Suprapubic skin (tissue), 4 donors: ENCODE measurements at places on chromosomes 3 and 15.

DNA sequence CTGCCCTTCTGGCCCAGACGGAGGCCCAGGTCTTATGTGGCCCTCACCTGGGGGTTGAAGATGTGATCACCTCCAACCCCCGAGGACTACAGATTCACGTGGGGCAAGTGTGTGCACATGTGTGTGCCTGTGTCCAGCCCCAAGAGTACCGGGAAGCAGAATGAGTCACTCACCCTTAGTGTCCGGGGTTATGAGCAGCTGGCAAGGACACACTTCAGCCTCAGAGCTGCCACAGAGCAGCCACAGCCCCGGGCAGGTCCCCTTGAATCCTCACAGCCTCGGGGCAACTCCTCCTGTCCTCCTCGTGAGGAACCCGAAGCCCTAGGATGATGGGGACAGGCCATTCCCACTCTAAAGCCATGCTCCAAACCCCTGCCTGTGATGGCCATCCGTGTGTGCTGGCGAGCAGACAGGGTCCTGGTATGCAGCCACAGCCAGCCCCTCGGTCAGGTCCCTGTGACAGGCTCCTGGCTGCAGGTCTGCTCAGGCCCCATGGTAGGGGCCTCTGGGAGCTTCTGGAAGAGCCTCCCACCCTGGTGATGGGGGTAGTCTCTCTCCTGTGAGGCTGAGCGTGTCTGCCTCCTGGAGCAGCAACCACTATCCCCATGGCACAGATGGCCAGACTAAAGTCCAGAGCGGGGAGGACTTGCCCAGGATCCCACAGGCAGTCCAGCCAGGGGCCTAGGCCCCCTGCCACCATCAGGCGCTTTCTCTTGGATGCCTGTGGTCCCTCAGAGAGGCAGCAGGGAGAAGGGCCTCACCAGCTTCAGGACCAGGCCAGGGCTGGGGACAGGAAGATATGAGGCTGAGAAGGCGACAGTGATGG lies 852 bp downstream of the STAB1 start:
- no peak for DNase-seq

GRCh38 chr3:85387913-85388505 lies 429.2 kb downstream of the CADM2 start:
- no peak for DNase-seq

DNA sequence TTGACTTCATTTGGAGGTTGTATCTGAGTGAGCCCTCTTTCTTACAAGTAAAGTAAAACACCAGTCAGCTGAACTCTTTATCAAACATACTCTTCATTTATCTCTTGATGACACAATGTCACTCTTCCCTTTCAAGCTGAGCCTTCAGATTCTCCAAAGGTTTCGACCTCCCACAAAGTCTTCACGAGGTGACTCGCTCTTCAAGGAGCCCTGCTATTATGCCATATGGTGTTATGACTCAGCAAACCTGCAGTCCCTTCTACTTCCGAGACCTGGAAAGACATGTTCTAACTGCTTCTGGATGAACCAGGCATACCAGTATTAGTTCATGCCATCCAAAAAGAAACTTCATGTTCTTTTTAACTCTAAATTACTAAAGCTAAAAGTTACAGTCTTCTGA lies 23.1 kb downstream of the AADAC start:
- no peak for DNase-seq

GRCh38 chr3:66442254-66443117 lies 58.3 kb downstream of the LRIG1 start:
- DNase-seq = peak; percentile 80

GRCh38 chr15:62896380-62896866 lies 146.1 kb upstream of the TPM1 start:
- DNase-seq = no peak

- peak; percentile 48 for DNase-seq
These were observed 11.8 kb downstream of the GP5 start for GRCh38 chr3:194387276-194387675.

DNA sequence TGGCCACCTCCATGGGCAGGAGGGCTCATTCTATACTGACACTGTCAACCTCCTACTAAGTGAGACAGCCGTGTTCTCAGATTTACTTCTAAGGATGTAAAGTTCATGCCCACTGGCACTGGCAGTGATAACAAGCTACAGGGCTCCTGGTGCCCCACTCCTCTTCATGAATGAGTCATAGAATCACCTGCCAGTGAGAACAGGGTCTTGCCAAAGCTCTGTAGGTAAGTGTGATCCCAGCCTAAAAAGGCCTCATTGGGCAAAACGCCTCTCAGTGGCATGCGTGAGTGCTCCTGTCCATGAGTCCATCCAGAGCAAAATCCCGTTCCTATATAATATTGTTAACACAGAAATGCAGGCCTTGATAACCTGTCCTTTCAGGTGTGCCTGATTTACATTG lies 17.4 kb downstream of the PXYLP1 start:
- DNase-seq = no peak

DNA sequence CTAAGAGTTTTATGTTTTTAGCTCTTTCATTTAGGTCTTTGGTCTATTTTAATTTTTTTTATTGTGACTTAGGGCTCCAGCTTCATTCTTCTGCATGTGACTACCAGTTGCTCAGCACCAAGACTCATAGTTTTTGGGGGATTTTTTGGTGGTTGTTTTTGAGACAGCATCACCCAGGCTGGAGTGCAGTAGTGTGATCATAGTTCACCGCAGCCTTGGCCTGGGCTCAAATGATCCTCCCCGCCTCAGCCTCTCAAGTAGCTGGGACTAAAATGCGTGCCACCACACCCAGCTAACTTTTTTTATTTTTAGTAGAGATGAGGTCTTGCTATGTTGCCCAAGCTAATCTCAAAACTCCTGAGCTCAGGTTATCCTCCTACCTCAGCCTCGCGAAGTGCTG lies 19.4 kb downstream of the CDV3 start:
- no peak for DNase-seq

GRCh38 chr3:175325440-175325839 lies 466.3 kb downstream of the NAALADL2 start:
- DNase-seq = no peak
